ENCODE measurements at places on chromosomes 12 and 14.
A peak's percentile ranks its signal among the peaks of the same experiment; 100 is the strongest.

- no peak for DNase-seq
These were observed 16.1 kb upstream of the TSPAN9 start for GRCh38 chr12:3061059-3061458.

- DNase-seq: no peak
These were observed 168.7 kb upstream of the SSTR1 start for GRCh38 chr14:38038986-38039385.

GRCh38 chr12:124475295-124476010 is 92.0 kb downstream of the NCOR2 start:
- DNase-seq: no peak

DNA sequence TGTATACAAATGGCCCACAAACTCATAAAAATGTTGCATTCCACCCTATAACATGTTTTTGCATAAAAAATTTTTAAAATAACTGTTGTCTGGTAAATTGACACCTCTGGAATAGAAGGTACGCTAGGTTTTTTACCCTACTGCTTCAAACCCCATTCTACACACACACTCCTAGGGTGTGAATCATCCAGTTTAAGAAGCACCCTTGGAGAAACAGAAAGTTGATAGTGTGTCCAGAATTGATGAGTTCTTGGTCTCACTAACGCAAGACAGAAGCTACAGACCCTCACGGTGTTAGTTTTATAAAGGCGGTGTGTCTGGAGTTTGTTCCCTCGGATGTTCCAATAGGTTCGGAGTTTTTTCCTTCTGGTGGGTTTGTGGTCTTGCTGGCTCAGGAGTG is 158.5 kb downstream of the KLRB1 start:
- DNase-seq: no peak

- no peak for DNase-seq
These were observed 115.7 kb downstream of the DIO2 start for GRCh38 chr14:80095623-80096022.

- DNase-seq: no peak
These were observed 19.2 kb upstream of the ABCD2 start for GRCh38 chr12:39638840-39639239.

- peak; percentile 60 for DNase-seq
These were observed 28.2 kb upstream of the SMUG1 start for GRCh38 chr12:54216797-54217661.

DNA sequence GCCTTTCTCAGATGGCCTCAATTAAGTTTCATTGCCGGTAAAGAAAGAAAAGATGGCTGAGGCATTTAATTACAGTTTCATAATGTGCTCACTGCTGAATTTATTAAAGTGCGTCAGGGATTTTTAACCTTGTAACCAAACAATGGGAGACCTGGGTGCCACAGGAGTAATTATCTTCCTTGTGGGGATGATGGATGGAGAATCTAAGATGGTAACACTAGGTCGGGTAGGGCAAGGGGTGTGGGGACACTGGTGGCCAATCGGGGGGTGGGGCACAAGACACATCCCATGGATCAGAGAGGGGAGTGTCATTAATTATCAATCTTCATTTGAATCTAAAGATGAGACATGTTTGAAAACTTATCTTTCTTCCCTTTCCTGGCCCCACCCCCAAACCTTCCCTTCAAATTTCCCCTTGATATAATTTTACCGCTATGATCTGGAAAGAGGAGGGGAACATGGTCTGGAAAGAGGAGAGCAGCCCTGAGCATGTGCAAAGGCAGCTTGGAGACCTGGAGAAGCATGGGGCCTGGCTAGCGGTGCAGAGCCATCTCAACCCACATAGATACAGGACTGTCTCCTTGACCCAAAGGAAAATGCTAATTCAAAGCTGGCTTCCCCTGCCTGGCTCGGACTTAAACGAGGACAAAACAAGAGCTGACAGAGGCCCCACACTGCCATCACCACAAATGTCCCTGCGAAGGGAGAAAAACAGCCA is 231.3 kb upstream of the NOS1 start:
- no peak for DNase-seq

GRCh38 chr12:111445726-111446581 is 40.2 kb downstream of the SH2B3 start:
- DNase-seq: no peak

GRCh38 chr12:54993181-54993835 is 8.7 kb upstream of the TESPA1 start:
- no peak for DNase-seq

GRCh38 chr12:92408072-92408900 is 262.6 kb upstream of the BTG1 start:
- DNase-seq: no peak

DNA sequence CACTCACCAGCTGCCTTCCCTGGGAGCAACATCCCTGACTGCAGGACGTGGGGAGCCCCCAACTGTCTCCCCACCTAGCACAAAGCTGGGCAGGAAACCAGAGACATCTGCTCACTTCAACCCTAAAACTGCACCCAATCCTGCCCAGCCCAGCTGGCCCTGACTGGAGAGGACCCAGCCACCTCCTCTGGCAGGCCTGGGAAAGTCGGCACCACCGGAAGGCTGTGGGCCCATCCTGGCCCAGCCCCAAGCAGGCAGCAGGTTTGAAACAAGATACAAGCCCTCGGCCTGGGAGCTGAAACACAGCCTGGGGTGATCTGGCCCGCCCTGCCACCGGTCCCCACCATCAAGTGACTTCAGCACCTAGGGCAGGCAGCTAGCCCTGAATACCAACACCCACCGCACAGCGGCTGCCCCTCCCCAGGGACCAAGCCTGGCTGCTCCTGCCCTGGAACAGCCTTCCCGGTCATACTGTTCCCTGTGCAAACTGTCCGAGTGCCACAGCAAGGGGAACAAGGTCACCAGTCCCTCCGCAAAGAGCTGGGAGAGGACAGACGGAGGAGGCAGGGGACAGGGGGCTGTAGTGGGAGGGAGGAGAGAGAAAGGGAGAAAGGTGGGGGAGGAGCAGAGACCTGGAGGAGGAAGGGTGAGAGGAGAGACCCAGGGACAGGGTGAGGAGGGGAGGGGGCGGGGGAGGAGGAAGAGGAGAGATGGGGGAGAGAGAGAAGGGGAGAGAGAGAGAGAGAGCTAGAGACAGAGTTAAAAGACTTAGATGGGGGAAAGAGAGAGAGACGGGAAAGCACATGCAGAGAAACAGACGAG is 115.7 kb downstream of the RFLNA start:
- no peak for DNase-seq

GRCh38 chr12:80178846-80179245 is 79.5 kb downstream of the OTOGL start:
- no peak for DNase-seq

- no peak for DNase-seq
These were observed 464.8 kb downstream of the BTG1 start for GRCh38 chr12:91680864-91681263.

DNA sequence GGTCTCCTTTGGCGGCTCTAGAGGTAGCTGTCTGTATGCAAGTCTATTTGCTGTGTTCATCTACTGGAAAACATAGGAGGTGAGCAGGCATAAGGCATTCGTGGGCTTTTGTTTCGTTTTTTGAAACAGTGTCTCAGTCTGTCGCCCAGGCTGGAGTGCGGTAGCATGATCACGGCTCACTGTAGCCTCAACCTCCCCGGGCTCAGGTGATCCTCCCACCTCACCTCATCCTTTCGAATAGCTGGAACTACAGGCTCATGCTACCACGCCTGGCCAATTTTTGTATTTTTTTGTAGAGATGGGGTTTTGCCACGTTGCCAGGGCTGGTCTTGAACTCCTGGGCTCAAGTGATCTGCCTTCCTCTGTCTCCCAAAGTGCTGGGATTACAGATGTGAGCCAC is 27.5 kb downstream of the FLVCR2 start:
- DNase-seq: no peak

DNA sequence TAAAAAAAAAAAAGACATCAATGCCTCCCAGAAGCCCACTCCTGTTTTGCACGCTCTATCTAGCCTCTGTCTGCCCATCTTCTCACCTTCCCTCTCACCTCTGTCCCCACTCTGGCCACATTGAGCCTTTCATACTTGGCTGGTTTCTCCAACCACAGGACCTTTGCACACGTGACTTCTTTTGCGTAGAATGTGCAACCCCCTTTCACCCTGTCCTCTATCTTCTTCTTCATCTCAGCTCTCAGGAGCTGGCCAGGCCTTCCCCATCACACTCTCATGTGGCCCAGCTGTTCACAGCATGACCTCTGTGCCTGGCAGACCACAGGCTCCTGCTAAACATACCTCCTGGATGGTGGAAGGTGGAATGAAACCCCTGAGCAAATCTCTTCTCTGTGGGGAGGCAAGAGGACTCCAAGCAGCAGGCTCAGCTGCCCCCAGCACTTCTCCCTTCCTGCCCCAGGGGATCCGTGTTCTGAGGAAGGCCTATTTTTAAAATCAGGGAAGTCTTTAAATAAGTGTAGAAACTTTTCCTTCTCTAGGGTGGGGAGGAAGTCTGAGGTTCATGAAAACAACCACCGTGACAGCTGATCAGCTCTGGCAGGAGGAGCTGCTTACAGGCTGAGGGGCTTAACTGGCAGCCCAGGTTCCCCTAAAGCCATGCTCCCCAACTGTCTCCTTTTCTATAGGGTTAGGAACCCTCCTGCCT is 11.6 kb downstream of the HVCN1 start:
- DNase-seq: no peak

DNA sequence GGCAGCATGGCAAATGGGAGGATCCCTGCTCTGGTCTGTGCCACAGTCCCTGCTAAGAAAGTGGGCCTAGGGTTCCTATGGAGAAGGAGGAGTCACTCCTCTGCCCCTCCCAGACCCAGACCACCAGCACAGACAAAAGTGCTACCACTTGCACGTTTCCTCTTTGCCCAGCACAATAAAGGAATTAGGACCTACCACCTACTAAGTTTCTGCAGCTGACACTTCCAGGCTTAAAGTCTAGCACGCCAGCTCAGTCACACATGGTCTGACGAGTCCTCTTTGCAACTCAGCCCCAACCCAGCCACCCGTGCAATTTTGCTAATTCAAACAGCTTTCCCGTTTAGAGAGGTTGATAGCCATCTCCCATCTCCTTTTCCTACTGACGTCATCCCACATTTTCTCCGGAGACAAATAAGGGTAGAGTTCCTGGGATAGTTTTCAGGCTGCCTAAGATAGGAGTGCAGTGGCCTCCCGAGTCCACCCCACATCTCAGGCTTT is 66.2 kb upstream of the PTGR2 start:
- no peak for DNase-seq

DNA sequence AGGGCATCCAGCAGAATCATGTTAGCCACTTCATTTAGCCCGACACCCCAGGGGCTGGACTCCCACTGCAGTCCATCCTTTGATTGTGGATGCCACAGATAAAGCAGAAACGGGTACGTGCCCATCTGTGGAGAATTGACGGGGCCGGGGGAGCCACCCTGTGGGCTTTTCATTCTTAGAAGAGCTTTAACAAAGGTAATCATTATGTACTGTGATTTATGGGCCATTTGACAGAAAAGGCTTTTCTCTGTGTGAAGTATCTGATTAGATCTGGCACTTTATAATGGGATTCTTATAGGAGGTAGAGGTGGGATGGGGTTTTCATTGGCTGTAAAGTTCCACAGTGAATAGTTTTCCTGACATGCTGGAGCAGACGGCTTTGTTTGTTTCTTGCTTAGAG is 40.4 kb downstream of the AACS start:
- no peak for DNase-seq

GRCh38 chr12:66352197-66352596 is 49.9 kb downstream of the HELB start:
- DNase-seq: no peak

DNA sequence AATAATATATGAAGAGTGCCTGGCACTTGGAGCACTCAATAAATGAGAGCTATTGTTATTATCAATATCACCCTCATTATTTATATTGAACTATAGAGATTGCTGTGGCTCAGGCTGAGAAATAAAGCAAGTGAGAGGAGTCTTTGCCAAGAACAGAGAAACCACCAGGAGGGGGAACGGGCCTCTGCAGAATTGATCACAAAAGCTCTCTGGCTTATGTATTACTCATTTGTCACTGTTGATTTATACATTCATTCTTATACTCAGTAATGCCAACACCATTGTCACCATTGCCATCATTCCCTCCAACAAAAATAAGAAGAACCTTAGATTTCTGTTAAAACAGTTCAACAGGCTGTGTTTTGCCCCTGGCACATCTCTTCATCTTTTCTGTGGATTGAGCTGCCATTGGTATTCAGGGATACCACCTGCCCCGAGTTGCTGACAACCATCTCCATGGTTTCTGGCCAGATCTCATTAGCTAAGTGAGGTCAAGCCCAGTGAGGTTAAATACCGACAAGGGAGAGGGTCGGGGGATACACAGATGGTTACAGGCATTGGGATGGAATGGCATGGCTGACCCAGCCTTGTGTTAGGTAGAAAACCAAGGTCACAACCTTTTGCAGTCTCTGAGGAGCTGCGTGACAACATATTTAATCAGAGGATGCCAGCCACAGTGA is 21.8 kb upstream of the PCNX1 start:
- no peak for DNase-seq

DNA sequence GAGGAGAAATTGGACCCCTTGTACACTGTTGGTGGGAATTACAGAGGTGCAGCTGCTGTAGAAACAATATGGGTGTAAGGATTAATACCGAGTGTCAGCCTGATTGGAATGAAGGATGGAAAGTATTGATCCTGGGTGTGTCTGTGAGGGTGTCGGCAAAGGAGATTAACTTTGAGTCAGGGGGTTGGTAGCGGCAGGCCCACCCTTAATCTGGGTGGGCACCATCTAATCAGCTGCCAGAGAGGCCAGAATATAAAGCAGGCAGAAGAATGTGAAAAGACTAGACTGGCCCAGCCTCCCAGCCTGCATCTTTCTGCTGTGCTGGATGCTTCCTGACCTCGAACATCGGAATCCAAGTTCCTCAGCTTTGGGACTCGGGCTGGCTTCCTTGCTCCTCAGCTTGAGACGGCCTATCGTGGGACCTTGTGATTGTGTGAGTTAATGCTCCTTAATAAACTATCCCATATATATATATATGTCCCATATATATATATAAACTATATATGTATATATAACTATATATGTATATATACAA is 38.4 kb upstream of the PPP2R5C start:
- DNase-seq: no peak

DNA sequence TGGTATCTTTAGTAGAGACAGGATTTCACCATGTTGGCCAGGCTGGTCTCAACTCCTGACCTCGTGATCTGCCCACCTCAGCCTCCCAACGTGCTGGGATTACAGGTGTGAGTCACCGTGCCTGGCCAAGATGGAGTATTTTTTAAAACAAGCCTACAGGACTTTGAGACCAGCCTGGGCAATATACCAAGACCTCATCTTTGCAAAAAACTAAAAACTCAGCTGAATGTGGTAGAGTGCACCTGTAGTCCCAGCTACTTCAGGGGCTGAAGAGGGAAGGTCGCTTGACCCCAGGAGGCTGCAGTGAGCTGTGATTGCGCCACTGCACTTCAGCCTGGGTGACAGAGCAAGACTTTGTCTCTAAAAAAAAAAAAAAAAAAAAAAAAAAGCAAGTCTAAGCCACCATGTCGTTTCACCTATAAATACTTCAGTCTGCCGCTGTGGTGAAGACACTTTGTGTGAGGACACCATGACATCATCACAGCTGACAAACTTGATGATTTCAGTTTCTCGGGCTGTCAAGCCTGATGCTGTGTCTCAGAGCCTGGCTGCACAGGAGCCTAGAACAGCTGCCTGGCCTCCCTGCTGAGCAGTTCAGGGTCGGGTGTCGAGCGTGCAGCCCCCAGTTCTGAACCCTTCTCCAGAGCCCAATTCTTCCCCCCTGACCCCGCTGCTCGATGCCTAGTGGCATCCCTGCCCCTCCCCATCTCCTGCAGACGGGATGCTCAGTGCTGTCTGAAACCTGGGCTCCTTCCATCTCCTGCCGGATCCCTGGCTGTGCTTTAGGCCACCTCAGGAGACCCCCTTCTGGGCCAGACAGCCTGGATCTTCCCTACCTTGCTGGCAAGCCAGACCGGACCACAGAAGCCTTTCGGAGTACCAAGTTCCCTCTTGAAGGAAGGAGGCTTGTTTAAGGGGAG is 119.2 kb upstream of the EVL start:
- no peak for DNase-seq
